Endothelial cell (in vitro differentiated cells): ENCODE measurements at places on chromosomes 7 and 10.

GRCh38 chr10:21002091-21002878 is 105.2 kb upstream of the NEBL start:
- no peak for DNase-seq

GRCh38 chr10:29199941-29200679 is 88.8 kb upstream of the LYZL1 start:
- no peak for DNase-seq

- no peak for DNase-seq
Measured at GRCh38 chr7:29421010-29421956, 142.4 kb upstream of the PRR15 start.

DNA sequence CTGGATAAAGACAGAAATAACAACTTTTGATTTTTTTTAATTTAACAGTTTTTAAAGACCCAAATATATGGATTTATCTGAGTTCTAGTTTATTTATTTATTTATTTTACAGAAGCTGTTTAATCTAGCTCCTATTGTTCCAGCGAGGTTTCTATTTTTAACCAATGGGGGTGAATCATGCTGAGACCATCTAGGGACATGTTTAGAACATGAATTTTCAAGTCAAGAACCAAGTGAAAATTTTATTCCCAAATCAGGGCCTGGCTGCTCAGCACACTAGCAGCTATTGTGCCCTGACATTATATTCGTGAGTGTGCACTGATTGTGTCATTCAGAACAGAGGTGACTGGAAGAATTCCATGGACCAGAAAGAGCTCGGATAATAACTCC is 24.6 kb upstream of the MPP7 start:
- DNase-seq, result no peak

DNA sequence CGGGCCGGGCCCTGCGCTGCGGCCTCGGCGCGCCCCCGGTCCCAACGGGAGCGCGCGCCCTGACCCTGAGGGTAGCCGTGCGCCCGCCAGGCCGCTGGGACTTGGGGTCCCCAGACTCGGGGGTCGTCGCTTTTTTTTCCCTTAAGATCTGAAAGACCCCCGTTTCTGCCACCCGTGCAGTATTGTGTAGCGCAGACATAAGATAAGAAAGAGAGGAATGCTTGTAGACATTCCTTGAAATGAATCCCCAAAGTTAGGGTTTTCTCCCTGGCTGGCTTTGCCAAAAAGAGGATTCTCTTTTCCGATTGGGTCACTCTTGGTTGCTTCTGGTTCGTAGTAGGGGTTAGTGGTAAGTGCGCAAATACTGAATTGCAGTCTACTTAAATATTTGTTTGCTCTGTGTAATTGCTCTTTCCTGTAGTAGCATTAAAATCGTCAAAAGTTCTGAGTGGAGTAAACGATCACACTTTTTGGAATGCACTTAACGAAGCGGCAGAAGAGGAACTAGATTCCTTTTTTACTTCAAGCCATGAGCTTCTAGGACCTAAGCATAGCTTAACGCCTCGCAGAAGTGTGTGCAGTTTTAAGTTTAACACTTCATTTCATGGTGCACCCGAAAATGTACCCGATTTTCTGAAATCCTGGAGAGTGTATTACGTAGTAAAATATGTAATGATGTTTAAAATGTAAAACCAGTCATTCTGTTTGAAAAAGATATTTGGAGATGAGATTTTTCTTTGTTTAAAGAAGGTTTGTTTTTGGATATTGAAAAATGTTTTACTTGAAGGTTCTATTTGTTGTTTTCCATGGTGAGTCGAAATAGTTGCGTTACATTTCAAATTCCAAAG is 1.3 kb downstream of the CUL1 start:
- no peak for DNase-seq

DNA sequence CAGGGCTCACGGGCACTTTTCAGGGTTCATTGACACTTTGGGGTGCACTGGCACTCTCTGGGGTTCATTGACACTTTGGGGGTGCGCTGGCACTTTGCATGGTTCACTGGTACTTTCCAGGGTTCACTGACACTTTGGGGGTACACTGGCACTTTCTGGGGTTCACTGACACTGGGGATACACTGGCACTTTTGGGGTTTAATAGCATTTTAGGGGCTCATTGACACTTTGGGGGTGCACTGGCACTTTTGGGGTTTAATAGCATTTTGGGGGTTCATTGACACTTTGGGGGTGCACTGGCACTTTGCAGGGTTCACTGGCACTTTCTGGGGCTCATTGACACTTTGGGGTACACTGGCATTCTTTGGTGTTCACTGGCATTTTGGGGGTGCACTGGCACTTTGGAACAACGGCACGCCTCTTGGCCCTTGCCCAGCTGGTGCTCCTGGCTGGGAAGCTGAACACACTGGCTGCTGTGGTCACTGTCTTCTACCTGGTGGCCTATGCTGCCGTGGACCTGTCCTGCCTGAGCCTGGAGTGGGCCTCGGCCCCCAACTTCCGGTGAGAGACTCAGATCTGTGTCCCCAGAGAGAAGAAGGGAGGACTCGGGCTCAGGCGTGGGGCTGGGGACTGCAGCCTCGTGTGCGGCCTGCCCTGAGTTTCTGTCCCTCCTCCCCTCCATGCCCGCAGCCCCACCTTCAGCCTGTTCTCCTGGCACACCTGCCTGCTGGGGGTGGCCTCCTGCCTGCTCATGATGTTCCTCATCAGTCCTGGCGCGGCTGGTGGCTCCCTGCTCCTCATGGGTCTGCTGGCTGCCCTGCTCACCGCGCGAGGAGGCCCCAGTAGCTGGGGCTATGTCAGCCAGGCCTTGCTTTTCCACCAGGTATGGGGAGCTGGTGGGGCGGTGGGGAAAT is 6.2 kb upstream of the TRIP6 start:
- DNase-seq, result no peak

GRCh38 chr7:140685407-140686087 is 11.0 kb upstream of the NDUFB2 start:
- DNase-seq, result no peak

DNA sequence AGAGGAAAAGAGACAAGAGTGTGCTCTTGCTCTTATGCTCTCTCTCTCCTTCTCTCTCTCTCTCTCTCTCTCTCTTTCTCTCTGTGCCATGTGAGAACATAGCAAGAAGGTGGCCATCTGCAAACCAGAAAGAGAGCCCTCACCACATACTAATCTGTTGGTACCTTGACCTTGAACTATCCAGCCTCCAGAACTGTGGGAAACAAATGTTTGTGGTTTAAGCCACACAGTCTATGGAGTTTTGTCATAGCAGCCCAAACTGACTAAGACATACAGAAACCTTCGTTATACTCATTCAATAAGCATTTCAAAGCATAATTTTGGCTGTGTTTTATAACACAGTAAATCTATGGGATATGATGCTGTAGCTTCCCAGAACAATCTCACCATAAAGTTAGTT is 56.4 kb upstream of the PLPP4 start:
- no peak for DNase-seq

DNA sequence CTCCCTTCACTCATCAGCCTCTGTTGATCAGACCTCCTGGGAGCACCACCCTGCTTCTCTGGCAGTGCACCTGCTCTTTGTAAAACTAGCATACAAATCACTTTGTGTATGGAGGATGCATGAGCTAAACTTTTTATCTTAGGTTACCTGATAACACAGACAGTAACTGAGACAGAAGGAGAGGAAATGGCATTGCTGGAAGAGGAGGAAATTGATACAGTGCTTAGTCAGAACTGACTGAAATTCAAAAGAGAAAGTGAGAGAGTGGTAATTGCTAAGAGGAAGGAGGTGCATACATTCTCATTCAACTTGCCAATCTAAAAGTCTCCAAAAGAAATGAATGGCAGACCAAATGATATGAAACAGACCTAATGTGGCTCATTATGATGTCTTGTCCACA is 1120.7 kb downstream of the GATA3 start:
- no peak for DNase-seq

- no peak for DNase-seq
Measured at GRCh38 chr10:110897184-110897583, 21.8 kb downstream of the BBIP1 start.

GRCh38 chr10:7933262-7933661 is 115.0 kb downstream of the TAF3 start:
- DNase-seq, result no peak

DNA sequence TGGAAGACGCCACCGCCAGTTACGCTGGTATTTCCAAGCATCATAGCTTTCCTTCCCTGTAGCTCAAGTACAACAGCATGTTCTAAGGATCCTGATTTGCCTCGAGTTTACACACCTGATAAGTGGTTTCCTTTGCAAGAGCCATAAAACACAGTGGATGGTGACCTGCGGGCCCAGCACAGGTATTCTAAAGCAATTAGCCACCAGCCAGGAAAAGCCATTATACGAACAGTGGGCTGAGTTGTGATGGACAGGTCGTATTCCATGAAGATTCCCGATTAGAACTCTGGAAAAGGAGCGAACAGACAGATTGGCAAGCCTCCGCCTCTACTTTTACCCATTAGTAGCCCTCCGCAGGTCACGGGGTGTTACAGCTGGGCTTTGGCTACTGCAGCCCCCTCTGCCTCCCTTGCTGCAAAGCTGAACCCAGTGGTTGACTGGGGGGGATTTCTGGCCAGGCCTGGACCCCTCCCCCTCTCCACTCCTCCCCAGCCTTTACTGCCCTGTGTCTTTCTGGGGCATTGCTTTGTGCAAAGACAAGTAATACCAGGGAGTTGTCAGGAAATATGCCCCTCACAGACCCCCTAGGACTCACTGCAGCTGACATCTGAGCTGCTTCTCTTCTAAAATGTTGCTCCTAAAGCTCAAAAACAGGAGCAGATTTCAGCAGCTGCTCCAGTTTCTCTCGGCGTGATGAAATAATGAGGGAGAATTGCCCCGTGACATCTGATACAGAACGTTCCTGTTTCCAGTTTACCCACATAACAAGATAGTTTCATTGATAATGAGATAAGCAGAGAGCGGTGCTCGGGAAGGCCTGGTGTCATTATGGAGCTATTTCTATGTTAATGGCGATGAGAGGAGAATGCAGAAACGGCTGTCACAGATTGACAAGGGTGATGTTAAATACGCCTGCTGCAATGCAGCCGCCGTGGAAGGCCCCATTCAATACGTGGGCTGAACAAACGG is 214.4 kb downstream of the CCSER2 start:
- no peak for DNase-seq

DNA sequence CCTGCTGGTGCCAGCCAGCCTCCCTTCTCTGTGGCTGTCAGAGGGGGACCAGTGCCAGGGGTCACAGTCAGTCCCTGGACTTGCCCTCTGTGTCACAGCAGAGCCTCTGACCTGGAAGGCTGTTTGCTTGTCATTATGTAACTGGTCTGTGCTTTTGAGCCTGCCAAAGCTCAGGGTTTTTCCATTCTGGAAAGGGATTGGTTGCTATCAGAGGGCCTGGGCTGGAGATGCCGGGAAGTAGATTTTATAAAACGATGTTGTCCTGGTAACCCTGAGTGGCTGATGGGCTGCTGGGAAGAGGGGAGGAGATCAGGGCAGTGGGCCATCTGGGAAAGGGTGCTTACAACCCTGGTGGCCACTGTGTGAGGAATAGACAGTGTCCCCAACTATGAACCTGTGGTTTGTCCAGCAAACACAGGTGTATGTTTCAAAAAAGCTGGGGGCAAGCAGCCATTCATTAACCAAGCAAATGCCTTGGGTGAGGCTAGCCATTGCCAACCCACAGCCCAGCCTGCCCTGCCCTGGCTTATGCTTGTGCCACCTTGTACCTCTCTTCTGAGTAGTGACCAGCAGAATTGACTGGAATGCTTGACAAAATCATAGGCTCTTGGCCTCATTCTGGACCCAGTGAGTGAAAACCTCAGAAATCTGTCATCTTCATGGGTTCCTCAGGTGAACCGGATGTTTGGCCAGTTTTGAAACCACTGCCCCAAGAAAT is 21.6 kb downstream of the SFTPD start:
- no peak for DNase-seq

GRCh38 chr7:101804088-101804963 is 13.1 kb upstream of the CUX1 start:
- DNase-seq, result no peak

GRCh38 chr10:34280599-34281374 is 534.3 kb downstream of the PARD3 start:
- DNase-seq, result no peak

DNA sequence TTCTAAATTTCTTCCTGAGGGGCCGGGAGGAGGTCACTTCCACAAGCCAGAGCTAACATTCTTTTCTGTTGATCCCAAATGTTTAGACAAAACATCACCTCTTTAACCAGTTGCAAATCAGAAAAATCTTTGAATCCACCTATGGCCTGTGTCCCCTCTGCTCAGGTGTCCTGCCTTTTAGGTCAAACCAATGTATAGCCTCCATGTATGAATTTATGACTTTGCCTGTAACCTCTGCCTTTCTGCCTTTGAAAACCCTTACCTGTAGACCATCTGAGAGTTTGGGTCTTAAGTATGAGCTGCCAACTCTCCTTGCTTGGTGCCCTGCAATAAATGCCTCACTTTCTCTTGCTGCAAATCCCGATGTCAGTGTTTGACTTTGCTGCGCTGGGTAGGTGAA is 44.1 kb upstream of the MSRB2 start:
- DNase-seq, result no peak

GRCh38 chr10:72830625-72831024 is 62.9 kb upstream of the OIT3 start:
- DNase-seq, result no peak

GRCh38 chr10:21087476-21087875 is 190.4 kb upstream of the NEBL start:
- DNase-seq, result no peak

DNA sequence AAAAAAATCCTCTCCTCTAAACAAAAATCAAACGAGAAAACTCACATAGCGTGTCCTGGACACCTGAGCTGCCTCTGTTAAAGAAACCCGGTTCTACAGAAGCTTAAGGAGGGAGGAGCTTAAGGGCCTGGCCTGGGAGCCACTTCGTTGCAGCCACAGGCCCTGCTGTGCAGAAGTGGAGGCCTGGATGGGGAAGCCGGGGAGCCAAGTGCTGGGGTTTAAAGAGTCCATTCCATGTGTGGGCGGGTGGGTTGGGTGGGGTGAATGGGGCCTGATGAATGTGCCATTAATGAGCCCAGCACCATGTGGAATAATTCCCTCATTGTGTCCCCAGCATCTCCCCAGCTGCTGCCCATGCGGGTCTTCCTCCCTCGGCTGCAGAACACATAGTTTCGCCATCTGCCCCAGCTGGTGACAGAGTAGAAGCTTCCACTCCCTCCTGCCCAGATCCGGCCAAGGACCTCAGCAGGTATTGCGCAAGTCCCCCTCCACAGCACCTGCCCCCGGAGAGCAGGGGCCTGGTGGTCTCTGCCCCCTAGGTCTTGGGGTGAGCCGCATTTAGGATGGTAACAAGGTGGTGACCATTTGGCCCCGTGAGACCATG is 127.8 kb upstream of the BTBD16 start:
- DNase-seq, result no peak

- no peak for DNase-seq
Measured at GRCh38 chr10:3681642-3682554, 103.1 kb downstream of the KLF6 start.

GRCh38 chr7:41700044-41700471 is 2.8 kb downstream of the INHBA start:
- no peak for DNase-seq

GRCh38 chr7:129750501-129750900 is 139.0 kb downstream of the NRF1 start:
- no peak for DNase-seq

- no peak for DNase-seq
Measured at GRCh38 chr10:60093317-60093716, 187.0 kb upstream of the CCDC6 start.

- no peak for DNase-seq
Measured at GRCh38 chr10:43079856-43080255, 3.0 kb downstream of the RET start.
